Fibroblast of upper back skin (primary cell): ENCODE measurements at places on chromosomes 11 and 22.

DNA sequence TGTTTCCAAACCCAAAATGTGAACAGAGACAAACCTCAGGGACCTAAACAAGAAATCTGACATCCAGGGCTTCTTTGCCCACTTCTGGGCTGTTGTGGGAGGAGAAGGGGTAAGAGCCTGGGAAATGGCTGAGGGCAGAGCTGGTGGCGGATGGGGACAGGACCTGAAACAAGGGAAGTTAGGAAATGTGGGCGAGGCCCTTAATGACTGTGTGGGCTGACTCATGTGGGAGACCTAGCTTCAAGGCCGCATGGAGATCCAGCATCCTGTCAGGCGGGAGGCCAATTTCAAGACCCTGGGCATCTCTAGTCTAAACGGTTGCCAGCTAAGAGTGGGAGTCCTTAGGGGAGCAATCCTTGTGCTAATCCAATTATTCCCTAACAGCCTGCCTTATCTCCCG lies 2.1 kb upstream of the OAF start:
- DNase-seq = peak; percentile 62

DNA sequence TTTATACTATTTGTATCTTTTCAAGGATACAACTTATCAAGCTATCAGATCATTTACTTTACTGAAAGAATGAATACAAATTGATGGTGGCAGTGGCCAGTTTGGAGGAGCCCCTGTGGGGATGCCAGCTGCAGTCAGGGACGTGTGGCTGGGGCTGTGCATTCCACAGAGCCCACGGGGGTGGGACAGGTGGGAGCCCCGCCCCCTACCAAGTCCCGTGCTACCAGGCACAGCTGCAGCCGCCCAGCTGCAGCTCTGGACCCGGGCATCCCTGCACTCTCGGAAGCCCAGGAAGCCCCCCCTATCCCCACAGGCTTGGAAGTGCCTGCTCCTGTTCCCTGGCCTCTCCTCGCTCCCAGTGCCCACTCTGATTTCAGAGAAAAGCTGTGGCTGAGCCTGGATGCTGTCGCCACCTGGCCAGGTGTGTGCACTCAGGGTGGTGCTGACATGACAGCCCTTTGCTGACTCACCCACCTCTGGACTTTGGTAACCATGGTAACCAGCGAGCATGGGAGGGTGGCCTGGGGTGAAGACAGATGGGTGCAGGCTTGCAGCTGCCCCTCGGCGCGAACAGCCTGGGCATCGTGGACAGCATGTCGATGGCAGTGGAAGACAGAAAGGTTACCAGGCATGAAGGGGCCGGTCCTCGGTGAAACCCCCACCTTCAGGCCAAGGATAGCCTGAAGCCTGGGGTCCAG lies 138.1 kb downstream of the SBF2 start:
- no peak for DNase-seq

DNA sequence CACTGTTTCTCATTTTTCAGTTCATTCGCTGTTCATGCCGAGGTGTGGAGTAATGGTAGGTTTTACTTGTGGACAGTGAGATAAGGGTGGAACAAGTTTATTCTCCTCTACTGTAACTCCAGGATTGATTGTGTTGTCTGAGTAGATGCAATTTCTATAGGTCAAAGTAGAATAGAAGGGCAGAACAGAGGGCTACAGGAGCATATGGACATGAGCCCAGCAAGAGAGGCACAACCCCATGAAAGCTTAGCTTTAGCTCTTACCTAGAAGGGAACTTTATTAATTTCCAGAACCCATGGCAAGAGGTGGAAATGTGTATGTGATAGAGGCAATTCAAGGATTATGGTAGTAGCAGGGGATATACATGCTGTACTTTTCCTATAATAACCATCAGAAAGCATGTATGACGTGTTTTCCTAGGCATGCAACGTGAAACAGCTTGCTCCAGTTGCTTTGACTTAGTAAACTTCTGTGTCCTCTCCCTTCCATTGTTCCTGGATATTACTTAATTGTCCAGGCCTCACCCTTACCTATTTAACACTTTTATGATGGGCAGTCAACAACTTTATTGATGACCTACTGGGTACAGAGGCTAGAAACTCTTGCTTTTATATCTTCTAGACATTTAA lies 13.8 kb upstream of the SLC37A2 start:
- no peak for DNase-seq

GRCh38 chr11:120065876-120066275 lies 72.0 kb downstream of the TRIM29 start:
- no peak for DNase-seq

- no peak for DNase-seq
Measured at GRCh38 chr11:64721359-64721699, 1.7 kb downstream of the NRXN2 start.

GRCh38 chr11:7667460-7667859 lies 5.8 kb downstream of the CYB5R2 start:
- no peak for DNase-seq

GRCh38 chr11:113581713-113582112 lies 106.5 kb upstream of the DRD2 start:
- DNase-seq = no peak
